HS-5 (cell line): ENCODE measurements at places on chromosomes 1 and 21.
A peak's percentile ranks its signal among the peaks of the same experiment; 100 is the strongest.

DNA sequence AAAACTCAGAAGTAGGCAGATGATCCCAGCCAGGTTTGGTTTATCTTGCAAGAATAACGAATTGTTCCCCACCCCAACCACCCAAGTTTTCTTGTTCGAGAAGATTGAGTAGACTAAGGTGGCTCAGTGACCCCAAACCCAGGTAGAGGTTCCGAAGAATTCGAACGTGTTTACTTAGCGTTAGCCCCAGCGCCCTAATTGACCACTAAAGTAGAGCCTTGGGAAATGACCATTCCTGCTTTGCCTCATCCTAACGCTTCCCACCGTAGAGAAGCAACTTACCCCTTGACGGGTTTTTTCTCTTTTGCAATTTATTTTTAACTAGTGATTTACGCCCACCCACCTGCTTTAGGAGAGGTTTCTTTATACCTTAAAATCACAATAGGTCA, 870 bp downstream of the FBXO28 start:
- no peak for DNase-seq

DNA sequence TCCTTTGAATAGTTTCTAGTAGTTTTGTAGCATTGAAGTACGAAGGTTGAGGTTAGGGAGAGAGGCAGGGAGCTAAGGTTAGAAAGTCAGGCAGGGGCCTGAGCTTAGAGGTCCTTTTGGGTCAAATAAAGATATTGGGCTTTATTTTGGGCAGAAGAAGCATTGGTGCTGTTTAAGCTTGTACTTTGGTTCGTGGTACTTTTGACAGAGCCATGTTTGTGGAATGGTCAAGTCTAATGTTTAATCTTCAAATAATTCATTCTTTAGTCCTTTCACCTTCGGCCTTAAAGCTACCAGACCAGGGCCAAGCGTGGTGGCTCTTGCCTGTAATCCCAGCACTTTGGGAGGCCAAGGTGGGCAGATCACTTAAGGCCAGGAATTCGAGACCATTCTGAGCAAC, 12.5 kb downstream of the FGGY start:
- no peak for DNase-seq

DNA sequence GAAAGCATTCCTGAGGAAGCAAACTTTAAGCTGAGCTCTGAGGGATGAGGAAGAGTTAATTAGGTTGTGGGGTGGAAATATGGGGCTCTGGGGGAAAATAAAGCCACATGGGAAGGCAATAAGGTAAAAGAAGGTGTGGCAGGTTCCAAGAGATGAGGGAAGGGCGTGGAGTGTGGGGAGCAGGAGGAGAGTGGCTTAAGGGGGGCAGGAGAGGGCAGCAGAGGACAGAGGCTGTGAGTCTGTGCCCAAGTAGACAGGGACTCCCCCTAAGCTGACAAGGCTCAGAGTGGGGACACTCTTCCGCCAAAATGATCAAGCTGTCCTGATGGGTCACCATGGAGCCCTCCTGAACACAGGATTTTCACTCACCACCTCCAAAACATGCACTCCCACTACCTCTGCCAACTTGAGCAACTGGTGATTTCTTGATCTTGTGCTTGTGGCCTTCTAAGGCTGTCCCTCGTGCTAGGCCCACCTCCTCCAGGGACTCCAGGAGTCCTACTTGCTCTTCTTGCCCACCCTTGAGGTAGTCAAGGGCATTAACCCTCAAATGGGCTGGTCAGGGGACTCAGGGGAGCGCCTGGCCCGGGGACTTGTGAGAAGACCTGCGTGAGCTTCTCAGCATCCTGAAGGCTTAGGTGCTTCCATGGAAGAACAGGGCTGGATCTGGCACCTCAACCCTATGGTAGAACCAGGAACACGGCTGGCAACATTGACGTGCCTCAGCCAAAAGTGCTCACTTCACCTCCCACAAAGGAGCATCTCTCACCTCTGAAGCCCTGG, 23.4 kb downstream of the DMAP1 start:
- no peak for DNase-seq

DNA sequence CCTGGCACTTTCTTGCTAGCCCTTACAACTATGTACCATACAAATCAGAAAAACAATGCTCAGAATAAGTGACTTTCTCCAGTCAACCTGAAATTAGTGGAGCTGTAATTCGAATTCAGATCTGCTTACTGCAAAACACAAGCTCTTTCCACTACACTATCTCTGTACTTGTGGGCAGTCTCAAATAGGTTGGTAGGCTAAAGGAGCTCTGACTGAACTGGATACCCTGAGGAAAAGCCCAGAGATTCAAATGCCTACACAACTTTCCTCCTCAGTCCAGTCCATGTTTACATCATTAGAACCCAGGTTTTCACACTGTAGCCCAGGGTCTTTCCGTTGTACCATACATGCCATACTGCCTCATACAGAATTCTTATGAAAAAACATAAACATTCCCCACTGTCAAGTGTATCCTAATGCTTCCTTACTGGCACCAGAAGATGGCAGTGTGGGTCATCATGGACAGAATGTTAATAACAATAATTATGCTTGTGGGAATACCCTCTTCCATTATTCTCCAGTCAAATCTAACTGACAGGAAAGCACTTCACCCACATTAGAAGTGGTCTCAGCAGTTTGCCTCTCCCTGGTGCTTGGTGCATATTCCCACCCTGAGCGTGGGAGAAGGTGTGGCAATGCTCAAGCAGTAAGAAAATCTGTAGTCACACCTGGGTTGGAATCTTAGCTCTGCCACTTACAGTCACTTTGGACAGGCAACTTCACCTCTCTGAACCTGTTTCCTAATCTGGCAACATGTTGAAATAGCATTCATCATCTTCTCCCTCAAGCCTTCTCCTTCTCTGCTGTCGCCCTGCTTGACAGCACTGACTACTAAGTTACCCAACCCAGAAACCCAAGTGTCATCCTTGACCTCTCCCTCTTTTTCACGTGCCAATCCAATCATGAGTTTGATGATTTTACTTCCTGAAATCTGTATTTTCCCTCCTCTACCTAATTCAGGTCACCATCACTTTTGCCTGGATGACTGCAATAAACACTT, 14.4 kb upstream of the ZFYVE9 start:
- DNase-seq, result peak; percentile 23
